ENCODE measurements at places on chromosomes 12 and 14.

GRCh38 chr12:19200261-19200660, 70.7 kb downstream of the PLEKHA5 start:
- no peak for DNase-seq
- no peak overlapping the region for H3K27ac ChIP-seq
- H3K36me3 ChIP-seq, result no peaks in the 10 kb centered on the region
- no peaks in the 10 kb centered on the region for H3K27me3 ChIP-seq
- no peaks in the 10 kb centered on the region for H3K4me1 ChIP-seq
- no peak overlapping the region for H3K4me3 ChIP-seq

- no peaks in the 10 kb centered on the region for H3K27me3 ChIP-seq
- no peak for DNase-seq
- no peaks in the 10 kb centered on the region for H3K4me1 ChIP-seq
- no peaks in the 10 kb centered on the region for H3K36me3 ChIP-seq
- H3K4me3 ChIP-seq, result no peak overlapping the region
These were observed 130.7 kb downstream of the PHETA1 start for GRCh38 chr12:111238075-111238734.

DNA sequence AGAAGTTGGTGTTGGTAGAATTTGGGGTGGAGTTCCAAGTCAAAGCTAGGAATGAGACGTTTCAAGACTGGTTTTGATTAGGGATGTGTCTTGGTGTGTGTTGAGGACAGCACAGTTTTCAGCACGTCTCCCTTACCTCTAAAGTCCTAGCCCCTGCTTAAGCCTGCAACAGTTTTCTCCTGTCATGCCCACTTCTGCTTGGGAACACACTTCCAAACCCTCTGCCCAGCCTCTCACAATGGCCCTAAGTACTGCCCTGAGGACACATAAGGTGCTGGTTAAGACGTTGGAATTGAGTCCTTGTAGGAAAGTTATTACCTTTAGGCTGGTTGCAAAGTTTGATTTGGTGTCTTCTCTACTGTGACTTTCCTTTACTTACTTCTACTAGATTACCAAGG, 710 bp upstream of the BMAL2 start:
- no peak overlapping the region for H3K4me3 ChIP-seq
- no peak for DNase-seq
- H3K27ac ChIP-seq, result no peak overlapping the region
- H3K4me1 ChIP-seq, result peaks cover 11% of the 10 kb centered on the region

DNA sequence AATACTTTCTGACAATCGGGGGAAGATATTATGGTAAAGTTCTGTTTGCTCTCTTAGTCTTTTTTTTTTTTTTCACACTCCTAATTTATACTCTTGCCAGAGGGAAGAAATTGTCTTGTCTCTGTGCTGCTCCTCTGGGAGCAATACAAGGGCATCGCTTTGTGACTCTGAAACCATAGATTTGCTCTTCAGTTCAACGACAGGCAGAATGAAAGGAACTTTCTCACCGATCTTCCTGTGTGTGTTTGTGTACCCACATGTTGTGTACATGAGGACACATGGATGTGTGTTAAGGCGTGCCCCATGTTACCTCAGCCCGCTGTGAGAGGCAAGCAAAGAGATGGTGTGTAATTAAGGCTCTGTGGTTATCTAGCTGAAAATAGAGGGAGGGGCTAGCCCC, 457.6 kb downstream of the EGLN3 start:
- no peaks in the 10 kb centered on the region for H3K4me1 ChIP-seq
- H3K4me3 ChIP-seq, result no peak overlapping the region
- no peak for DNase-seq
- no peaks in the 10 kb centered on the region for H3K27me3 ChIP-seq
- no peaks in the 10 kb centered on the region for H3K36me3 ChIP-seq

GRCh38 chr14:64244279-64244678, 49.9 kb downstream of the ESR2 start:
- no peak for DNase-seq
- no peaks in the 10 kb centered on the region for H3K36me3 ChIP-seq
- no peaks in the 10 kb centered on the region for H3K27me3 ChIP-seq
- H3K4me3 ChIP-seq, result no peak overlapping the region
- no peak overlapping the region for H3K27ac ChIP-seq

- no peak for DNase-seq
- no peaks in the 10 kb centered on the region for H3K27me3 ChIP-seq
- H3K36me3 ChIP-seq, result no peaks in the 10 kb centered on the region
These were observed 931.4 kb downstream of the DIO2 start for GRCh38 chr14:79279645-79280597.

GRCh38 chr14:97851428-97851995, 1054.3 kb downstream of the VRK1 start:
- H3K36me3 ChIP-seq, result no peaks in the 10 kb centered on the region
- no peak for DNase-seq
- no peak overlapping the region for H3K4me3 ChIP-seq
- no peaks in the 10 kb centered on the region for H3K27me3 ChIP-seq

DNA sequence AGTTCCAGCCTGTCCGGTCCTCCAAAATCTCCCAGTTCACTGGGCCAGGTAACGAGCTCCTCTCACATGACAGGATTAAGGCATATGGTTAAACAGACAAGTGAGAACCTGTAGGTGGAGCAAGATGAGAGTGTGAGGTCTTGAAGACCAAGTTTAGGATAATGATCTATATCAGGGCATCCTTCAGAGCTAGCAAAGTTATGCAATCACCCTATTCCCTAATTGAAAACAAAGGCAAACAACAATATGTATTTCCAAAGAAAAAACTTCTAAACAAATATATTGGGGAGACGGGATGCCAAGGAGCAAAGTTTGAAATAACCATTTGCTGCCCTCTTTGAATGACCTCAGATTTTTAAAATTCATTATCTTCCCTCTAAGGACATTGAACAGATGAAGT, 571.2 kb downstream of the BCL11B start:
- DNase-seq, result no peak
- H3K36me3 ChIP-seq, result no peaks in the 10 kb centered on the region
- H3K27ac ChIP-seq, result no peak overlapping the region
- no peaks in the 10 kb centered on the region for H3K27me3 ChIP-seq
- H3K4me1 ChIP-seq, result peaks cover 21% of the 10 kb centered on the region
- H3K4me3 ChIP-seq, result no peak overlapping the region

DNA sequence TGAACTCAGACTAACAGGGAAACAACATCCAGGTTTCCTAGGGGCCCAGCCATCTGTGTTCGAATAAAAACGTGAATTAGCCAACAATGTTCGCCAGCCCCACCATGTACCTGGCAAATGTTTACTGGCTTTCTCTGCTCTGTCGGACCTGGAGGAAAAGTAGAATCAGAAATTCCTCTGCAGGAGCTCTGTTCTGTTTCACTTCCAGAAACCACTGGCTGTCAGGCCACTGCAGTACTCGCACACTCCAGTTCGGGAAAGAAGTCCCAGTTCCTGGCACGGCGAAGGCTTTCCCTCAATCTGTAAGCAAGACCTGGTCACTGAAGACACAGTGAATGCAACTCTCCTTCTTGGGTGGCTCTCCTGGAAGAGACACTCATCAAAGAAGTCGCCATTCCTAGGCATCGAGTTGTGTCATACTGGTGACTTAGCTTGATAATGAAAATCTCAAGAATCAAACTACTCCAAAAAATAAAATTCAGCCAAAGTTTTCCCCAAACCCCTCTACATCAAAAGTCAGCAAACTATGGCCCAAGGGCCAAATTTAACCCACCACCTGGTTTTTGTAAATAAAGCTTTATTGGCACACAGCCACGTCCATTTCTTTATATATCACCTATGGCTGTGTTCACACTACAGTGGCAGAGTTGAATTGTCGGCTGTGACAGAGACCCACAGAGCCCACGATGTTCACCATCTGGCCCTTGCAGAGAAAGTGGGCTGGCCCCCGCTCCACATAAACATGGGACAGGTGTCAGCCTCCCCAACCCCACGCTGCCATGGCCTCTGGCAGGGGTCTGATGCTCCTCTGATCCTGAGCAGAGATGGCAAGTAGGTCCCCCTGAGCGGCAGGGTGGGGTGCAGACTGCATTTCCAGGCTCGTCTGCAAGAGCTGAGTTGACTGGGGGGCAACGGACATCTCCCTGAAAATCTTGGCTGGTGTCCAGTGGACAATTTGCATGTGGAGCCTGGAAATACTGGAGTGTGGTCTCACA, 189.2 kb upstream of the DIO3 start:
- H3K36me3 ChIP-seq, result no peaks in the 10 kb centered on the region
- H3K27me3 ChIP-seq, result no peaks in the 10 kb centered on the region
- H3K4me1 ChIP-seq, result no peaks in the 10 kb centered on the region
- H3K4me3 ChIP-seq, result no peak overlapping the region
- H3K27ac ChIP-seq, result no peak overlapping the region

GRCh38 chr14:58749066-58749669, 111.4 kb downstream of the DACT1 start:
- no peaks in the 10 kb centered on the region for H3K4me1 ChIP-seq
- H3K27me3 ChIP-seq, result no peaks in the 10 kb centered on the region
- no peak overlapping the region for H3K27ac ChIP-seq
- DNase-seq, result no peak
